ENCODE measurements at places on chromosomes 1 and 21.

DNA sequence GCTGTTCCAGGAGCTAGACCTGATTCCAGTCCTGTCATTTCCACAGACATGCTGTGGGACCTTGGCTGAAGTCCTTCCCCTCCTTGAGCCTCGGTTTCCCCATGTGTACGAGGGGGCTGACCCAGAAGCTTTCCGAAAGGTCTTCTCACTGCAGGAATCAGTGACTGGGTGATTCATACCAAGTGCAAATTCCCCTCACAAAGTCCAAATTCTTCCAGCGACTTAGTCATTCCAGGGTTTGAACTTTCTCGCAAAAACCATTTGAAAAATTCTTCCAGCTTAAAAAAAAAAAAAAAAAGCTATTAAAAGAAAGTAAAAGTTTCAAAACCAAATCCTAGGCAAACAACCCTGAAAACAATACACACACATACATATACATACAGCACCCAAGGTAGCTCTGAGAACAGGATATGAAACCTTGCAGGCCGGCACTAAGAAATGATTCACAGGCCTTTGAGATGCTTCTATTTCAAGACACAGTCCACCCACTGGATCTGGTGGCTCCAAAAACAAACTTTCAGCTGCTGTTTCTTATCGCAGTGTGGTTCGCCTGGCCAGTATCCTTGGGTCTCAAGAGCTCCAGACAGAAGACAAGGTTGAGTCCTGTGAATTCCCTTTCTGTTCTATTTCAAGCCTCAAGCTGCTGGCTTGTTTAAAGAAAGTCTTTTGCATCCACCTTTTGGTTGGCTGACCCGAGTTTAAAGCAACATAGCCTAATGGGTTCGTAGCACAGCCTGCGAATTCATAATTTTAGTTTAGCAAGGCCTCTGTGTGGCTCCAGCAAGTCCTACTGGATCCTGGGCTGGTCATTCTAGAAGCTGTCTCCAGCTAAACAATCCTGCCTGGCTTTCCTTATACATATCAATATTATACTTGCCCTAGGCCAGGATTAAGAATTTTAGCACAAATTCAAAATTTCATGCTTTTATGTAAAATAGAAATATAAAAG, 18.0 kb upstream of the ID3 start:
- peak; percentile 91 for DNase-seq

DNA sequence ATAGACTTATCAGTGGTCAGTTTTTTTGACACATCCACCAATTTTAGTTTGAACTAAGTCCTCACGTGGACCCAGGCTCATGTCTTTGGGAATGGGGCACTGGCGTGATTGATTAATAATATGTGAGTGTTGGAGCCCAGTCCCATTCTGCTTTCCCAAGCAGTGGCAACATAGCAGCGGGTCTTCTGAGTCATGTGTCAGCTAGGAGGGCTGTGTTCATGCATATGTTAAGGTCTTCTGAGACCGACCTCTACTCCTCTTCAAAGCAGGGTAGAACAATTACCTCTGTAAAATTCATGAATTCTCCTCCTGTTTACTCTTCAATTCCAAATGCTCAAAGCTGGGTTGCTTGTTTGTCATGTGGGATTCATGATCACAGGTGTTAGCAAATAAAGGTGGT, 291.3 kb downstream of the CAMTA1 start:
- DNase-seq: no peak

DNA sequence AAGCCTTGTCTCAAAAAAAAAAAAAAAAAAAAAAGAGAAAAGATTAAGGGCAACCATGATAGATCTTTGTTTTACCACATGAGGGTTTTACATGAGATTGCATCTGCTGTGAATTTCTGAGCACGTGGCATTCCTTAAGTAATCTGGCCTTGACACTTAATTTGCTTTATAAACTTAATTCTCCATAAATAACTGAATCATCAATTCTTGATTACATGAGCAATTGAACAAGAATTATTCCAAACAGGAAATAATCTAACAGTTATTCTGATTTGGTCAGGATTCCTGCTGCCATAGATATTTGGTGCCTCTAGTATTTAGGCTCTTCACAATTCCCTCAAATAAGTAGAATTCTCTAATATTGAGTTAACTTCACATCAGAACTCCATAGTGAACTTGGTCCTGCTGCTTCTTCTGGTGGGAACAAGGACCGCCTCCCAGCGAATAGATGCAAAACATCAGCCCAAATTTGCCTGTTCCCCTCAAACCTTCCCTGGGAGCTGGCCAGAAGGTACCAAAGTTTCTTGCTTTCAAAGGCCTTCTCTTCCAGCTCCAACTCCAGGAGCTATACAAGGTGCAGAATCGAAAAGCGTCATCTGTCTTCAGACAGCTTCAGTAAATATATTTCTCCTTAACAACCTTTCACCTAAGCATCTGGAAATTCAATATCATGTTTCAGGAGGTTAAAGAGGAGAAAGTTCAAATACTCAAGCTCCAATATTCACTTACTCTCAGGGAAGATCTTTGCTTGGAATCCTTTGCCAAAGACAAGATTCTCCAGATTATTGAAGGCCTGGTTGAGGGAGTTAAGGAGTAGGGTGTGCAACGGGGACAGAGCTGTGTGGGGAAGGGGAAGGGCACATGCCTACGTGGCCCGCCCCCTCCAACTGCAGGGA, 1.0 kb downstream of the KRTCAP2 start:
- DNase-seq: no peak

- DNase-seq: no peak
Observed at GRCh38 chr21:42900446-42900845, 7.3 kb downstream of the NDUFV3 start.

DNA sequence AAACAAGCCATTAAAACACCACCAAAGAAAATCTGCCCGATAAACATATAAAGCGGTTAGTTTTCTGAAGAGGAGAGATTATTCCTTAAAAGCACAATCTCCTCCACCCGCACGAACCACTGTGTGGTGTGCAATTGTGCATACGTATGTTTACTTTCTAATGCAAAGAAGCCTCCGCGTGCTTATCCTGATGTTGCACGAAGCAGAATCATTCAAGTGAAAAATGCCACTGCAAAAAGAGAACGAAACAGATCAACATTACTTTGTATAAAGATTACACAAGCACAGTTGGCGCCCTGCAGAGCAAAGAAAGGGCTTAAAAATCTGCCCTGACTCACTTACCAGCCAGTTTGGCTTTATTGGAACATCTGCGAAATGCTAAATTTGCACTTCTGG, 166.8 kb downstream of the ZNF281 start:
- no peak for DNase-seq

DNA sequence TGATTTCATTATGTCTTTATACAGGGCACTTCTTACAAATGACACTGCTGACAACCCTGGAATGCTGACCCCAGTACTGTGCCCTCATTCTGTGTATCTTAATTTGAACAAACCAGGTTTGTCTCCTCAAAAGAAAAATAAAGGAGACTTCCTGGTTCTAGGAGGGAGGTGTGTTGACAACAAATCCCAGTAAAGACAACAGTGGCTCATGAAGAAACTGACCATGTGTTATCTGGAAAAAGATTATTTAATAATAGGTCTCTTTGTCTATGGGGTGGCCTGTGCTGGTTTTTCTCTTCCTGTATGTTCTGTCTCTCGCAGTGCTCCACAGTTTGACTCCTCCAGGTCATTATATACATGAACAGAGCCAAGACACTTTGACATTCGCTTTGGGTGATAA, 454.6 kb downstream of the LMO4 start:
- DNase-seq: no peak

- no peak for DNase-seq
Observed at GRCh38 chr1:55943012-55943411, 636.4 kb downstream of the PLPP3 start.

- DNase-seq: no peak
Observed at GRCh38 chr1:43957407-43958040, 10.8 kb downstream of the IPO13 start.

DNA sequence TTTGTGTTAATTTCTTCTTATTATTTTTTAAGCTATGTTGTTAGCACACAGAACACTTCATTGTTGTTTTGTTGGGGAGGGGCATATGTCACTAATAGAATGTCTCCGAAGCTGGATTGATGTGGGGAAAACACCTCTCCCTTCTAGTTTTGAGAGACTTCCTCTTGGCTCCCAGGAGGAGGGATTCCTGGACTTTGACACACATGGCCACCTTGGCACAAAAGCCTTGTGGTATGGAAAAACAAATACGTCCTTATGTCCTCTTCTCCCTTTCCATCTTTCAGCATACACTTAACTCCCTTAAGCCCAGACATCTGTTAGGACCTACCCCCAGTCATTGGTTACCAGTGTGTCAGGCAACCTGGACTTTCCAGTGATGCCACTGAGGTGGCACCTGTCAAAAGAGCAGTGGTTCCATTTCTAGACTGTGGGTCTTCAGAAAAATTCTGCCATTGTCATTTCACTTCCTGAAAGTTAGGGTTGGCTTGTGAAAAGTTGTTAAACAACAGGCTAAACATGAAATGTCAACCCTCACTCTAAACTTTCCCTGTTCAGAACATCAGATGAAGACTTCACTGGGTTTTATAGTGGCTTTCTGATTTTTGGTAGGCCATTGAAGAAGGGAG, 12.5 kb upstream of the ABCB10 start:
- no peak for DNase-seq

GRCh38 chr1:234018816-234019215, 114.3 kb downstream of the SLC35F3 start:
- DNase-seq: no peak

GRCh38 chr1:32249831-32250525, 1.1 kb upstream of the LCK start:
- no peak for DNase-seq

DNA sequence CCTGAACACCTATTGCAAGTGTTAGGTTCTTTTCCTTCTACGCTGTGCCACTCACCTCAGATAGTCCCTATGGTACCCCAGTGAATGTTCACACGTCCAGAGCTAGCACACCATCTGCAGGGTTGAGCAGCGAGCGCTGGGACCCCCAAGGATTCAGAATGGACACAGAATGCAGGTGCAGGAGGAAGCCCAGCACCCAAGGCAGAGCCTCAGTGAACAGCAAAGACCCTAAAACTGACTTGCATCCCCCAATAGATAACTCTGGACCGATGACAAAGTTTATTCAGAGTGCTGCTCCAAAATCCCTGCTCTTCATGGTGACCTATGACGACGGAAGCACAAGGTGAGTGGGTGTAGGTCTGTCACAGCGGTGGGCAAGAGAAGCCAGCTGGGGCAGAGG, 15.1 kb upstream of the MX2 start:
- DNase-seq: no peak

- DNase-seq: no peak
Observed at GRCh38 chr1:177880339-177880891, 89.4 kb downstream of the SEC16B start.

DNA sequence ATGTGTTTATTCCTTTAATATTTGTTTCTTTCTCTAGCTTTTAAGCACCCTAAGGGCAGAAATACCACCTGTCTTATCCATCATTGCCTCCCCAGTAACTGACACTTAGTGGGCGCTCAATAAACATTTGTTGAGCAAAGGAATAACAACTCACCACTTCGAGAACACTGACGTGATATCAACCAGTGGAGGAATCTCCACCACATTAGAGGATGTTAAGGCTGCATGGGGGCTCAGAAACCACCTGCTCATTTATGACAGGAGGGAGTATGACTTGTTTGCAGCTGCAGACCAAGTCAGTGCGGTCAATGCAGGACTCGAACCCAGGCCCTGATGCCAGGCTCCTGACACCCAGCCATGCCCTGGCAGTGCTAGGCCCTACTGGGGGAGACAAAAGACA, 102.6 kb downstream of the MRPL37 start:
- DNase-seq: no peak

DNA sequence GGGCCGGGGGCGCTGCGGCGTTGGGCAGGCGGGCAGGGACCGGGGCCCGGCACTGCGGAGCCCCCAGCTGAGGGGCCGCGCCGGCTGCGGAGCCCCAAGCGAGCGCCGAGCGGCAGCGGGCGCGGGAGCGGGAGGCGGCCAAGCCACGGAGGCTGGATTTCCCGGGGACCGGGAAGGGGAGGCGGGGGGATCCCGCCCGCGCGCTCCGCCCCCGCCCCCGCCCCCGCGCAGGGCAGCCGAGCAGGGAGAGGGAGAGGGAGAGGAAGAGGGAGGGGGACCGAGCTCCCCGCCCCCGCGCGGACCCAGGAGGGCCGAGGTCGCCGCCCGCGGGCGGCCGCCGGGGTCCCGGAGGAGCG, at the start of gene DLGAP3:
DLGAP3 (minus strand) TSS at position 154 of the 356 bp plus-strand sequence. CDS start 24,267 bp downstream, outside the sequence.
- no peak for DNase-seq

GRCh38 chr1:238340989-238341388, 450.3 kb upstream of the ZP4 start:
- DNase-seq: no peak

DNA sequence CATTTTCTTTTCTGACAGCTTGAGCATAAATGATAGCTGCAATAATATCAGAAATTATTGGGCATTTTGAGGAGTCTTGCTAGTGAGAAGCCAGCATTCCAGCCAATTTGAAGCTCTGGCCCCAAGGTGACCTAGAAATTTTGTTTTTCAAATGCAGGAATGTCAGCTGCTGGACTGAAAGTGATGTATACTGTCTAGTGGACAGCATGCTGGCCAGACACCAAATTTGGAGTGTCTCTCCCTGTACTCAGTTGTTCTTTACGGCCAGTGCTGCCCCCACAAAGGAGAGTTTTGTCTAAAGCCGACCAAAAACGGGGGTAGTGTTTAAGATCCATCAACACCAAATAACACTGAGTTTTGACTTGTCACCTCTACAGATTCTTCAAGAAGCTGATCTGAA, 5.2 kb downstream of the RGS7 start:
- no peak for DNase-seq

GRCh38 chr1:171256940-171257606, 8.8 kb downstream of the FMO1 start:
- peak; percentile 24 for DNase-seq

GRCh38 chr1:154062309-154062708, 71.7 kb downstream of the RPS27 start:
- DNase-seq: no peak

GRCh38 chr1:212666116-212666775, 33.4 kb downstream of the BATF3 start:
- DNase-seq: no peak

GRCh38 chr1:43432171-43432860, 21.4 kb downstream of the HYI start:
- DNase-seq: no peak

- DNase-seq: no peak
Observed at GRCh38 chr1:189212606-189213005, 1265.1 kb downstream of the BRINP3 start.

All from cardiac fibroblast (primary cell).